ENCODE measurements at places on chromosomes 2 and 18.

GRCh38 chr2:215504547-215504946 lies 68.7 kb upstream of the FN1 start:
- DNase-seq: no peak

DNA sequence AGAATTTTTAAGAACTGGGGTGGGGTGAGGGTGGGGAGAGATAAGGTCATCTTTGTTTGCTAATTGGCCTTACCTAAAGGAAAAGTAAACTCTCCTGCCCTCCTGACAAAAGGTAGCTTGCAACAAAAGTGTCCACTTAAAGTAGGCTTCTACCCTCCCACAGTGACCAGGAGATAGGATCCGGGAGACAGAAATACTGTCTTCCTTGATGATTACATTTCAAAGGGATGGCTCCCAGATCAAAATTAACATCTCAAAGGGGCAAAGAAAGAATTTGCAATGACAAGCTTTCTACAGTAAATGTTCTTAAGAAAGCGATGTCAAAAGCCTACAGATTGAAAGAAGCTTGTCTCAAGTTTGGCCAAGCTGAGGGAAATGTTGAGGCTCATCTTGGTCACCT lies 775.3 kb downstream of the CPS1 start:
- DNase-seq: no peak

DNA sequence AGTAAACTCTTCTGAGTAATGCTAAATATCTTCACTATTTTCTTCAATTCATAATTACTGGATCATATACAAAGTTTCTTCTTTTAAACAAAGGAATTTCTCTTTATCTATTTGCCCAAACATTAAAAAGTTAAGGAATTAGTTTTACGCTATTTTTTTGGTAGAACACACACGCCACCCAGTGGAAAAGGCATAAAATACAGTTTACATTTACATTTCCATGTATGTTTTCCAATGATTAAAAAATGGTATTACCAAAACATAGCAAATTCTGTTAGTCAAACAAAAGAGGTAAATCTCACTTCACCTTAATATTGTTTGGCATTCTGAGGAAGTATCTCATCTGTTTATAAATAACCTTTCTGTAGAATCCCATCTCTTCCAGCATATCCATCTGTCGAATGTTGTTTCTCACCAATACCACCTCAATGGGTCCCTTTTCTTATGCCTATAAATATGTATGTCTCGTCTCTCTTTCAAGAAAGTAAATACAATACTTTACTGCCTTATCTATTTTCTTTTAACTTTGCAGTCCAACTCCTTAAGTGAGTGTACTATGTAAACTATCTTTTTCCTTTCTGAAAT lies 7.2 kb downstream of the BOLL start:
- DNase-seq: no peak

GRCh38 chr2:88265352-88266303 lies 95.5 kb downstream of the THNSL2 start:
- no peak for DNase-seq

DNA sequence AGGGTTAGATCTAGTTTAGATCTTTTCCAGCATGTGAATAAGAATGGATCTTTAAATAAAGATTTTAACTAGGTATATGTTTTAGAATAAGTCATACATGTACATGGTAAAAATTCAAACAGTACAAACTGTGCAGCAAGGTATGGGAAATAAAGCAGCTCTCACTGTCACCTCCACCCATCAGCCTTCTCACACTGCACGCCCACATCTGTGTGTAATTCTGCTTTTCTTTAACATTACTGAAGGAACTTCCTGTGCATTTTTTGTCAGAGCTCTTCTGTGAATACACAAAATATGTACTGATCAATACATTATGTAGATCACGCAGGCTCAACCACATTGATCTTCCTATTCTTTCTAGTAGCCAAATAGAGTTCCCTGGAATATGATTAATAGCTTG lies 3.4 kb downstream of the CASP8 start:
- no peak for DNase-seq

- no peak for DNase-seq
These were observed 80.0 kb downstream of the EXOC6B start for GRCh38 chr2:72745679-72746368.

GRCh38 chr2:196399722-196400691 lies 228.6 kb upstream of the STK17B start:
- no peak for DNase-seq

DNA sequence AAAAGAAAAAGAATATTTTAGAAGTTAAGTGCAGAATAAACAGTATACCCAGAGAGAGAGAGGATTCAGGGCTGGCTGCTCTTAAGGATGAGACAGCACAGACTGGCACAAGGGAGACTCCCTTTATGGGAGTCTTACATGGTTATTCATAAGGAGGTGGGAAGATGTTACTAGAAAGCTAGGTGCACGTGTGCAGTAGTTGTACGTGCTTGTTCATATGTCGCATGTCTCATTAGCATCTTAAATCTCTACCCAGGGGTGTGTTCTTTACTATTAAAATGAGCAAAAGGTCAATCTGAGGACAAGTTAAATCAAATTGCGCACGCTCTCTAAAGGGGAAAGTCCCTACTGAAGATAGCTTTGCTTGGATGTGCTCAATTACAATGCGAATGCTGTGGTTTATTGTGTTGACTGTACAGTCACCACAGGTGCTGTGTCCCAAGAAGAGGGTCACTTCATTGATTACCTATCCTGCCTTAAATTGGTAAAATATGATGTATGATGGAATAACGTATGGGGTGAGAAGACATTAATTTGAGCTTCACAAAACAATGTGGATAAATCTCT lies 368.0 kb upstream of the SPHKAP start:
- DNase-seq: no peak

GRCh38 chr2:206859330-206859739 lies 80.0 kb upstream of the CPO start:
- DNase-seq: no peak

- no peak for DNase-seq
These were observed 96.3 kb downstream of the C18orf54 start for GRCh38 chr18:54453996-54454395.

DNA sequence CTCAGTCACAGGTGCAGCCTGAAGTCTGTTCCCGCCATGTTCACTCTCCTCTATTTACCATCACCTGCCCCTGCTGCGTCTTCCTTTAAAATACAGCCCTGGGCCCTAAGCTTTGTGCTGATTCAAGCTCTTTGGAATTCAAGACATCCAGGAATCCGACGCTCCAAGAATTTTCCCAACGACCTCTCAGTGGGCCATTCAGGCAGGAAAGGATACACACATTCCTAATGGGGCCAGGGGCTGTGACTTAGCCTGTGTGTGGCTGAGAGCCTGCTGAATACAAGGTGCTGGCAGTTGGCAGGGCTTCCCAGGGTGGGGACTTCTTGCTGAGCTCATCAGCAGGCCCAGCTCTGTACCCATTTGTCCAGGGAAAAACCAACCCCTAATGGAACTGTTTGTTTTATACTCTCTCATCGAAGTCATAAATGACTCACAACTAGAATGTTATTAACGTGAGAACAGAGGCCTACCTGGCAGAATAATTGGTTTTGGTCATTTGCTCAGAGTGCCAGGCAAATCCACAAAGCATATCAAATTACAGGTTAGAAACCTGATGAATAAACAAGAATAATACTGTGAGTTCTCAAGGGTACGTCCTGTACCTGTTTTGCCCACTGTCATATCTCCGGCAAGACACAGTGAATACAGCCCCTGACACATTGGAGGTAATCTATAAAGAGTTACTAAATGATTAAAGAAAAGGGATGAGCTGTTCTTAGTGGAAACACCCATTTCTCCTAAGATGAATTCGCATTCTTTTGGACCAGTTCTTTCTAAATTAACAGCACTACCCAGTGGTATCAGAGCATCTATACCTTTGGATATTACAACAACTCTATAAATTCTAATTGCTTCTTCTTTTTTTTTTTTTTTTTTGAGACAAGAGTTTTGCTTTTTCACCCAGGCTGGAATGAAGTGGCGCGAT lies 12.6 kb upstream of the KCMF1 start:
- DNase-seq: no peak

DNA sequence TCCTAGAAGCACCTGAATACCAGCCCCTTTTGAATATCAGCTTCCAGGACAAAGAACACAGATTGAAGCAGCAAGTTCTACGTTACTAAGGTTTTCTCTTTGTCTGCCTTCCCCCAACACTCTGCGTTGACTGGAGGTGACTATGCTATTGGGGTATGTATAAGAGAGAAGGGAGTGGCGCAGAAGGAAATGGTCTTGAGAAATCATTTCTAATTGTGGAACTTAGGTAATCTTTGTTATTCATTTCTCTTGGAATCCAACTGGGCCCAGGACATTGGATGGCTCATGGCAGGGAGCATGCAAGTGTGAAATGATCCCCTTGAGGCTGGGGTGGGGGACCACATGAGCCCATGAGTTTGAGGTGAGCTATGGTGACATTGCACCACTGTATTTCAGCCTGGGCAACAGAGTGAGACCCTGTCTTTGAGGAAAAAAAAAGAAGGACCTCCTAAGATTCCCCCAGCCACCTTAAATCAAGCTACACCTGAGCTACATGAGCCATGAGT lies 29.7 kb downstream of the XDH start:
- no peak for DNase-seq

DNA sequence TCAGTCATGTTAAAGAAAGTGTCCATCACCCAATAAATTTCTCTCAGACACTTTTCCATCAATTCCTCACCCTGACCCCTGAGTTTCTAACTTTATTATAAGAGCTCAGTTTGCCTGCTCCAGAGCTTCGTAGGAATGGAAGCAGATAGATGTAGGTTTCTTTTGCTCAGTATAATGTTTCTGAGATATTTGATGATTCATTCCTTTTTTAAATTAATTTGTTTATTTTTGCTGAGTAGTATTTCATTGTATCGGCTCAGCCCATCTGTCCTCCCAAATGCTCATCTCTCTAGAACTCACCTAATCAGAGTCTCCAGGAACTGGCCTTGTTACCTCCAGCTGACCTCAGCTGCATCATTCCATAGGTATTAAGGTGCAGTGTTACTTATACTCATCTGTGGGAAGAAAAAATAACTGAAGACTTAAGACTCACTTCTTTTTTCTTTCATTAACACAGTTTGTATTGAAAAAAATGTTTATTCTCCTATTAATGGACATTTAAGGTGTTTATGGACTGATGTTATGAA lies 11.9 kb upstream of the BCL2L11 start:
- no peak for DNase-seq
